ENCODE measurements at places on chromosomes 4 and X. TPM values are rescaled to one million over a fixed set of nuclear protein-coding genes. Genes with fewer than 3 reads are reported as not detected.

GRCh38 chr4:165716472-165716871 lies 156.6 kb upstream of the TLL1 start:
- H3K4me3 ChIP-seq, result no peak overlapping the region
- DNase-seq, result no peak
- no peaks in the 10 kb centered on the region for H3K4me1 ChIP-seq
- no peaks in the 10 kb centered on the region for H3K27me3 ChIP-seq
- H3K36me3 ChIP-seq, result no peaks in the 10 kb centered on the region
- no peak overlapping the region for H3K27ac ChIP-seq

TCEAL1 gene
- 24.5 TPM for polyA plus RNA-seq

GRCh38 chrX:151750511-151750910 lies 16.0 kb downstream of the CNGA2 start:
- H3K4me3 ChIP-seq, result no peak overlapping the region
- H3K27ac ChIP-seq, result no peak overlapping the region
- H3K4me1 ChIP-seq, result no peaks in the 10 kb centered on the region
- no peaks in the 10 kb centered on the region for H3K27me3 ChIP-seq
- H3K36me3 ChIP-seq, result no peaks in the 10 kb centered on the region

GRCh38 chr4:183885205-183885720 lies 19.8 kb upstream of the STOX2 start:
- no peaks in the 10 kb centered on the region for H3K27me3 ChIP-seq
- H3K27ac ChIP-seq, result no peak overlapping the region
- peak; percentile 22 for DNase-seq
- H3K36me3 ChIP-seq, result no peaks in the 10 kb centered on the region

CXCL8 gene
- 1.2 TPM for polyA plus RNA-seq

NSG1 gene
- polyA plus RNA-seq, result 1.1 TPM

GRCh38 chr4:7132730-7133582 lies 59.4 kb upstream of the SORCS2 start:
- no peaks in the 10 kb centered on the region for H3K36me3 ChIP-seq
- H3K27me3 ChIP-seq, result no peaks in the 10 kb centered on the region
- H3K27ac ChIP-seq, result peak overlapping the region; percentile 32
- peaks cover 10% of the 10 kb centered on the region for H3K4me1 ChIP-seq

DNA sequence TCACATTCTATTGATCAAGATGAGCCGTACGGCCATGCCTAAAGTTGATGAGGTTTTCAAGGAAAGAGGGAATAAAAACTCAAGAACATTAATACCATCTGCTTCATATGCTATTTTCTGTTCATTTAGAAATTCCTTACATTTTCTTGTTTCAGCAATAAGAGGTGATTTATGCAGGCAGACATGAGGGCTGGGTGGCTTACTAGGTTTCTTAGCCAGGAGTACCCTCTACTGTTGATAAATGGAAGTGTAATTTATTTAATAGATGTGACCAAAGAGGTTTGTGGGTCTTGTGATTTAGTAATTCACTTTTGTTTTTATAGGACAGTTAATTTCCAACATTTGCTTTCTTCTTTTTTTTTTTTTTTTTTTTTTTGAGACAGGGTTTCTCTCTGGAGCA lies 6.4 kb upstream of the SMIM9 start:
- H3K4me1 ChIP-seq, result no peaks in the 10 kb centered on the region
- H3K36me3 ChIP-seq, result no peaks in the 10 kb centered on the region
- no peak overlapping the region for H3K4me3 ChIP-seq
- H3K27me3 ChIP-seq, result no peaks in the 10 kb centered on the region
- no peak overlapping the region for H3K27ac ChIP-seq

- no peaks in the 10 kb centered on the region for H3K4me1 ChIP-seq
- no peaks in the 10 kb centered on the region for H3K36me3 ChIP-seq
- no peaks in the 10 kb centered on the region for H3K27me3 ChIP-seq
- no peak overlapping the region for H3K4me3 ChIP-seq
- no peak for DNase-seq
Observed at GRCh38 chr4:138458751-138459150, 216.6 kb upstream of the SLC7A11 start.

GLOD5 gene
- not detected for polyA plus RNA-seq

GRCh38 chrX:105543283-105543682 lies 279.1 kb upstream of the NRK start:
- no peaks in the 10 kb centered on the region for H3K36me3 ChIP-seq
- no peaks in the 10 kb centered on the region for H3K4me1 ChIP-seq
- no peak overlapping the region for H3K27ac ChIP-seq
- no peak for DNase-seq
- no peaks in the 10 kb centered on the region for H3K27me3 ChIP-seq

- no peaks in the 10 kb centered on the region for H3K4me1 ChIP-seq
- no peak overlapping the region for H3K4me3 ChIP-seq
- H3K27me3 ChIP-seq, result no peaks in the 10 kb centered on the region
- no peak overlapping the region for H3K27ac ChIP-seq
- no peak for DNase-seq
- no peaks in the 10 kb centered on the region for H3K36me3 ChIP-seq
Observed at GRCh38 chr4:40778090-40778489, 28.3 kb downstream of the NSUN7 start.

ETDA gene
- not detected for polyA plus RNA-seq

- no peaks in the 10 kb centered on the region for H3K36me3 ChIP-seq
- H3K27me3 ChIP-seq, result no peaks in the 10 kb centered on the region
- DNase-seq, result peak; percentile 27
- no peak overlapping the region for H3K27ac ChIP-seq
- H3K4me1 ChIP-seq, result no peaks in the 10 kb centered on the region
- H3K4me3 ChIP-seq, result no peak overlapping the region
Observed at GRCh38 chr4:146577111-146577510, 55.4 kb upstream of the SLC10A7 start.

TRIM75 gene
- not detected for polyA plus RNA-seq

DNA sequence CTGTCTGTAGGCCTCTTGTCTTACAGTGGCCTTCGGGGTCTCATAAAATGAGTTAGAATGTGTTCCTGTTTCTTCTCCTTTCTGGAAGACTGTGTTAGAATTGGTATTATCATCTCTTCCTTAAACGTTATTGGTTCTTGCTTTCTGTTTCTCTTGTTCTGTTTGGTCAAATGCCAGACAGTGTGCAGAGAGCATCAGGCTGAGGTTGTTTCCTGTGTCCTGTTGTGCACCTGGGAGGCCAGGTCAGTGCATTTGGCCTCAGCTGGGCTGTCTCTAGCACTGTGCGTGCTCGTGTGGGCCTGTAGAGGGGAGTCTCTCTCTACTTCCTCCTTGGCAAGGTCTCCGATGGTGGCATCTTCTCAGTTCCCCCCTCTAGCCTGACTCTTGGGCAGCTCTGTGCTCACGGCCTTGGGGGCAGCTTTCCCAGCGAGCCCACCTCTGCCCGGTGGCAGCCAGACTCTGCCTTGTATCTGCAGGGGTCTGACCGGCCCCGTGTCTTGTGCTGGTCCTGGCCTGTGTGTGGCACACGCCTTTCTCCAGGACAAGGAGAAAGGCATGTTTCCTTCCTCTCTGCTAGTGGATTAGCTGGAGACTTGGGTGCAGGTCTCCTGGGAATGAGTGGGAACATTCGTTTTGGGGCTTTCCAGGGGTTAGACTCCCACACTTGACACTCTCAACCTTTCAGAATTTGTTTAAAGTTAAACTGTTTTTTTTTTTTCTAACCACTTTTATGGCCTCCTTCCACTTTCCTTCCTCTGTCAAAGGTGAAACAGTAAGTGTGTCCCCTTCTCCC lies 62.3 kb downstream of the FAM193A start:
- no peak overlapping the region for H3K4me3 ChIP-seq
- peaks cover 2% of the 10 kb centered on the region for H3K36me3 ChIP-seq
- H3K27ac ChIP-seq, result peak overlapping the region; percentile 16
- peak; percentile 18 for DNase-seq

- H3K4me3 ChIP-seq, result no peak overlapping the region
- H3K36me3 ChIP-seq, result no peaks in the 10 kb centered on the region
- no peaks in the 10 kb centered on the region for H3K27me3 ChIP-seq
- H3K27ac ChIP-seq, result no peak overlapping the region
- H3K4me1 ChIP-seq, result no peaks in the 10 kb centered on the region
Observed at GRCh38 chr4:44554768-44555167, 96.7 kb downstream of the YIPF7 start.

GRCh38 chr4:101127176-101127790 lies 220.0 kb downstream of the PPP3CA start:
- no peaks in the 10 kb centered on the region for H3K36me3 ChIP-seq
- H3K4me1 ChIP-seq, result peaks cover 2% of the 10 kb centered on the region
- no peak overlapping the region for H3K27ac ChIP-seq
- no peaks in the 10 kb centered on the region for H3K27me3 ChIP-seq
- H3K4me3 ChIP-seq, result no peak overlapping the region

DNA sequence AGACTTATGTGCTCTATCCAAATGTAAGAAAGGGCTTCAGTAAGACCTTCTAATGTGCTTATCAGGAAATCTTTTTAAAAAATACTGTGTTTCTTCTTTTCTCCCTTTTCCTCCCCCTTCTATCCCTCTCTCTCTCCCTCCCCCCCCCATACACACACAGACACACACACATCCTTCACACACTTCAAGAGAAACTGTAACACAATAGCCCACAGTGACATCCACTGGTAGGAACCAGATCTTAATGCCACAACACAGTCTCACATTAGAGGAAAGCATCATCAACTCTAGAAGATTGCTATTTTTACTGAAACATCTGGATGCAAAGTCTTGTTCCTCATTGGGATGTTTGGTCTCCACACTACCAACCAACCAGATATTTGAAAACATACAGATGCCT lies 4.6 kb downstream of the PCDH19 start:
- DNase-seq, result no peak
- no peak overlapping the region for H3K4me3 ChIP-seq
- no peaks in the 10 kb centered on the region for H3K36me3 ChIP-seq
- H3K27me3 ChIP-seq, result peaks cover 3% of the 10 kb centered on the region
- no peak overlapping the region for H3K27ac ChIP-seq

GRCh38 chr4:11355226-11355625 lies 73.5 kb downstream of the HS3ST1 start:
- no peak overlapping the region for H3K4me3 ChIP-seq
- no peaks in the 10 kb centered on the region for H3K36me3 ChIP-seq
- DNase-seq, result no peak
- H3K27ac ChIP-seq, result no peak overlapping the region
- no peaks in the 10 kb centered on the region for H3K4me1 ChIP-seq

GRCh38 chrX:106891762-106892460 lies 11.2 kb downstream of the RIPPLY1 start:
- DNase-seq, result no peak
- H3K27me3 ChIP-seq, result no peaks in the 10 kb centered on the region
- H3K27ac ChIP-seq, result no peak overlapping the region
- H3K36me3 ChIP-seq, result no peaks in the 10 kb centered on the region
- H3K4me3 ChIP-seq, result no peak overlapping the region

- no peaks in the 10 kb centered on the region for H3K27me3 ChIP-seq
- no peaks in the 10 kb centered on the region for H3K4me1 ChIP-seq
- no peak overlapping the region for H3K4me3 ChIP-seq
Observed at GRCh38 chr4:86855572-86855971, 6.4 kb upstream of the SLC10A6 start.

- no peak overlapping the region for H3K27ac ChIP-seq
- H3K27me3 ChIP-seq, result no peaks in the 10 kb centered on the region
- H3K4me3 ChIP-seq, result no peak overlapping the region
Observed at GRCh38 chrX:28180096-28180495, 198.8 kb upstream of the DCAF8L1 start.

DNA sequence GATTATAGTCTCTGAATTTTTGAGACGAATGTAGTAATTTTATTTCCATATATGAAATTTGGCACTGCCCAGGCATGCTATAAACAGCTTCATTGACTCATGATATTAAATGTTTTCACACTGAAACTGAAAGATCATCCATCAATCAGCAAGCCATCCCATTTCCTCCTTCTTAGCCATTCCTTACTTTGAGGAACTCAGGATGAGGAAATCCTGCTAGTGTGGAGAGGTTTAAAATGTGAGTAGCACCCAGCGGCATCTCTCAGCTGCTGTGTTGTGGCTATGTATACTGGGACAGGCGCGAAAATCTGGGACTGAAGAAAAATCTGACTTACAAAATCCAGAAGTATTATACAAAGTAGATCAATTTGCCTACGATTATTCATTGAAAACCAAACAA lies 52.1 kb downstream of the PTCHD1 start:
- H3K27ac ChIP-seq, result no peak overlapping the region
- H3K4me1 ChIP-seq, result no peaks in the 10 kb centered on the region
- no peak overlapping the region for H3K4me3 ChIP-seq
- no peaks in the 10 kb centered on the region for H3K27me3 ChIP-seq

LEF1 gene
- 2.6 TPM for polyA plus RNA-seq

DNA sequence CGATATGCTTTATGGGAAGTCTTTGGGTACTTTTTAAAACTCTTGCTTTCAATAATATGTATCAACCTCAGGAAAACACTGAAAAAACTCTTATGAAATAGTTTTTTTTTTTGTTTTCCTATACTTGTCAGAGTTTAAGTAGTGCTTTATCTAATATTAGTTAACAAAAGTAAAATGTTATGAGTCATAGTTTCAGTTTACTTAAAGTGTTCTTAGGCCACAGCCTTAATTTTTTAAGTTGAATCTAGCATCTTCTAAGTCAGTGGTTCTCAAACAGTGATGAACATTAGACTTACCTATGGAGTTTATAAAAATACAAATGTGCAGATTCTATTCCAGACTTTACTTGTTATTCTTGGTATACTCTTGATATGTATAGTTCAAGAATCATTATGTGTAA lies 26.3 kb upstream of the ADGRL3 start:
- no peaks in the 10 kb centered on the region for H3K36me3 ChIP-seq
- no peak overlapping the region for H3K27ac ChIP-seq
- H3K27me3 ChIP-seq, result no peaks in the 10 kb centered on the region
- H3K4me1 ChIP-seq, result no peaks in the 10 kb centered on the region
- no peak overlapping the region for H3K4me3 ChIP-seq

DNA sequence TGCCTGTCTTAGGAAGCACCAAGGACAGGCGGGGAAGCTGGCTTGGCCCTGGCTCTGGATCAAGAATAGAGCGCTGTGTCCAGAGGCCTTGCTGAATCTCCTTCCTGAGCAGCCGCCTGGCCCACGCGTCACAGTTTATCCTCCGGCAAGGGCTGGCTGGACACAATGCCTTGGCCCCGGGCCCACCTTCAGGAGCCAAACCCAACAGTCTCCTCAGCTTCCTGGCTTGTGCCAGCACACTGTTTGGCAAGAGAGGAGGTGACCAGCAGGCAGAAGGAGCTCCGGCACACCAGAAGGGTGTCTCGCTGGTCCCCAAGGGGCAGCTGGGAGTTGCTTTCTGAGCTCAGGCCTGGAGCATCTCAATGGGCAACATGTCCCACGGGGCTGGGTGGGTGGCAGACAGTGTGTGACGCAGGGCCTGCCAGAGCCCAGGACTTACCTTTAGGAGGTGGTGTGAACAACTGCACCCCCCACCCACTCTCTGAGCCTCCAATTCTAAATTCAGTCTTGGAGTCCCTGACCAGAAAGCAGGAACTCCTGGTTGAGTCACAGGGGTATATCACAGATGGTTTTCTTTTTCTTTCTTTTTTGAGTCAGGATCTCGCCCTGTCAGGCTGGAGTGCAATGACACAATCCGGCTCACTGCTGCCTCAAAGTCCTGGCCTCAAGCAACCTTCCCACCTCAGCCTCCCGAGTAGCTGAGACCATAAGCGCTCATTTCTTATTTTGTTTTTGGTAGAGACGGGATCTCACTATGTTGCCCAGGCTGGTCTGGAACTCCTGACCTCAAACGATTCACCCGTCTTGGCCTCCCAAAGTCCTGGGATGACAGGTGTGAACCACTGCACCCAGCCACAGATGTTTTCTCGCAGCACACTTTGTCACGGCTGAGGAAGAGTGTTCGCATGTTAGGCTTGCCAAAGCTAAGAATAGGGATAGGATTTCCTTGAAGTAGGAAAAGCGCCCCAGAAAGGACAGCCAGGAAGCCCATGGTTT lies 361.2 kb downstream of the BCOR start:
- H3K36me3 ChIP-seq, result no peaks in the 10 kb centered on the region
- H3K27me3 ChIP-seq, result no peaks in the 10 kb centered on the region
- peak overlapping the region; percentile 32 for H3K27ac ChIP-seq
- H3K4me1 ChIP-seq, result peaks cover 3% of the 10 kb centered on the region
